Hematopoietic multipotent progenitor cell (in vitro differentiated cells): ENCODE measurements at places on chromosomes 7 and 10.

DNA sequence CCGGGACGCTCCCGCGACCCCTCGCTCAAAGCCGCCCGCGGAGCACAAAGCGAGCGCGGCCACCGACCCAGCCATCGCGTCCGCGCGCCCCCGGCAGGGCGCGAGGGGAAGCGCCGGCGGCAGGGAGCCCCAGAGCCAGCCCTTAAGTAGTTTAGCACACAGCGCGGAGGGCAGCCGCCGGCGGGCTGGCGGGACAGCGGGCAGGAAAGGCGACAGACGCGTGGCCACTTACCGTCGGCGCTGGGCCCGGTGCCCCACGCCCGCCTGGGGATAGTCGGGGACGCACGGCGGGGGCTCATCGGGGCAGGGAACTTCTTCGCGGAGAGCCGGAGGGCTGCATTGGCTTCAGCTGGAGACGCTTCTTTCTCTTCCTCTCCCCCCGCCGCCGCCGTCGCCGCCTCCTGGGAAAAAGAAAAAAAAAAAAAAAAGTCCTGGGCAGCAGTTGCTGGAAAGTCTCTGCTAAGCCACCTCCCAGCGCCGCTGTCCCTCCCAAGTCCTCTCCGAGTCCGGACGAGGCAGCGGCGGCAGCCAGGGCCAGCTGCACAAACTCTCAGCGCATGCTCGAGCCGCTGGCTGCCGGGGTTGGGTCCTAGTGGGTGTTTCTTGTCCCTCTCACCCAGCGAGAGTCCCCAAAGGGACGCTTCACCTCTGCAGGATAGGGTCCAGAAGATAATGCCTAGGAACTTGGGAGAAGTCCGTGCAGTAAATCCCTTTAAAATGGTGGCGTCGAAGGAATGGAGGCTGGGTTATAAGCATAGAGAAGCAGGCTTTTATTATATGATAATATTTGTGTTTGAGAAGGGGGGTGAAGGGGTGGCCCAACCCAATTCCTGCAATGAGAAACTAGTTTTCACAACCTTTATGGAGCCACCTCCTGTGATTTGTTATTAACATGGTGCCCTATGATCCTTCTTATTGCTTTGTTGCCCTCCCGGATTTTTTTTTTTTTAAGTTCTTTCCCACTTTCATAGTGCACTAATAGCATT is at the start of gene TSPAN12:
TSS of gene TSPAN12 (minus strand) at position 557 of the 986 bp plus-strand sequence. CDS start 1,381 bp downstream, outside the sequence.
- DNase-seq = peak; percentile 74

DNA sequence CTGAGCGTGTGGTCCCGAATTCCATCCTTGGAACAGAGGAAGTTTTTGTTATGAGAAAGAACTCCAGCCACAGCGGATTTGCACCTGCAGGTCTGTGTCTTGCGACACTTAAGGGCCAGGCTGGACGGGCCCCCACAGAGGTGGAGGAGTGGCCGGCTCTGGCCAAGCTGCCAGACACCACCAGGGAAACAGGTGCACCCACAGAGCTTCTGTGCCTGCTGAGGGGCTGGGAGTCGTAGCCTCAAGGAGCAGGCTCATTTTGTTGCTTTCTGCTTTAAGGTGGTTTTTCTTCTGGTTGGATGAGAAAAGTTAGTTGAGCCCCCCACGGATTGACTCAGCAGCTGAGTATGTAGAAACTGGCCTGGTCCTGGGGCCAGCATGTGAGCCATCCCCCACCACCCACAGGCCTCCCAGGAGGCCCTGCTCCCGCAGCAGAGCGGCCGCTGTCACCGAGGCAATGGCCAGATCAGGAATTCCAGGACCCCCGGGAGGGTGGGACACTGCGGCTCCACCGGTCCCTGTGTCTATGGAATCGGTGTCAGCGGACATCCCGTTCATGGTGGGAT is 41.9 kb downstream of the NKX6-2 start:
- no peak for DNase-seq

GRCh38 chr7:157782041-157782440 is 445.2 kb downstream of the DNAJB6 start:
- no peak for DNase-seq

DNA sequence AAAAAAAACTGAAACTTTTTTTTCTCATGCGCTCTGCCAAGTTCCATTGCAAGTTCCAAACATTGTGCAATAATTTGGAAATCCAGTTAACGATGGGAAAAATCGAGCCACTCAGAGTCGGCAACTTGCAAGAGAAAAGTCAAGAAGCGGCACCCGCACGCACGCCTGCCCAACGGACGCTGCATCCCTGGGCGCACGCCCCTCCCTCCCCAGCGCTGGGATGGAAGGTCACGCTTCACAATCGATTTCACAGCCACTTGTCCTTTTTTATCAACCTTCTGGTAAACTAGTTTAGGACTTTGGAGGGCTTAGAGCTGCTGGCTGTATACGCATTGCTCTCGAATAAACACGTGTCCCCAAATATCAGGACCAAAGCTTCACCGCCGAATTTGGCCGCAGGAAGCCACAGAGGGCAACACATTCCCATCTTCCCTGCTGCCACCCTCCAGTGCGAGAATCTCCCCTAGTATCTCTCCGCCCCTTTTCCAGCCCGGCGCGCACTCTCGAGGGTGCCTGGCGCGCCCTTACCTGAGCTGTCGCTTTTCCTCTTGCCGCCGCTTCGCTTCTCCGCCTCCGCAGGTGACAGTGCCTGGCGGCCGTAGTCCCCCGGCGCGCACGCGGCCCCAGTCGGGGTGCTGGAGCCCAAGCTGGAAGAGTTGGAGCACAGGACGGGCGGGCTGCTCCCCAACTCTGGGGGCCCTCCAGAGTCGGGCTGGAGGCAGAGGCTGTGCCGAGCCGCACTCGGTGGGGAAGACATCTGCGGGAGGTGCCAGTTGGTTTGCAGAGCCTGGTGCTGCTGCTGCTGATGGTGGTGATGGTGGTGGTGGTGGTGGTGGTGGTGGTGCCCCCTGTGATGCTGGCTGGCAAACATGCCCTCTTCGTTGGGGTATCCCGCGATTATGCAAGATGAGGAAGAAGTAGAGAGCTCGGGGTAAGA is 857 bp downstream of the MEOX2 start:
- peak; percentile 13 for DNase-seq

DNA sequence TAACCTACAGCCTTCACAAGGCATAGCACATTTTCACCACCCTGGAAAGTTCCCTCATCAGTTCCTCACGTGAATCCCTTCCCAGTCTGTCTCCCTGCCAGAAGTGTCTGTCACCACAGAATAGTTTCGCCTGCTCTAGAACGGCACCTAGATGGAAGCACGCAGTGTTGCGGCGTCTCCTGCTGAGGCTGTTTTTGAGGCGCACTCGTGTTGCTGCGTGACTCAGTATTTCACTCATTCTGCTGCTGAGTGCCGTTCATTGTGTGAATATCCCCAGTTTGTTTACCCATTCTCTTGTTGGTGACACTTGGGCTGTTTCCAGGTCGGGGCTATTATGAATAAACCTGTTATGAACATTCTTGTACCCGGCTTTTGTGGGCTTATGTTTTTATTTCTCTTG is 12.8 kb downstream of the NOS3 start:
- DNase-seq = no peak

GRCh38 chr10:110778211-110778610 is 93.5 kb upstream of the PDCD4 start:
- DNase-seq = no peak

DNA sequence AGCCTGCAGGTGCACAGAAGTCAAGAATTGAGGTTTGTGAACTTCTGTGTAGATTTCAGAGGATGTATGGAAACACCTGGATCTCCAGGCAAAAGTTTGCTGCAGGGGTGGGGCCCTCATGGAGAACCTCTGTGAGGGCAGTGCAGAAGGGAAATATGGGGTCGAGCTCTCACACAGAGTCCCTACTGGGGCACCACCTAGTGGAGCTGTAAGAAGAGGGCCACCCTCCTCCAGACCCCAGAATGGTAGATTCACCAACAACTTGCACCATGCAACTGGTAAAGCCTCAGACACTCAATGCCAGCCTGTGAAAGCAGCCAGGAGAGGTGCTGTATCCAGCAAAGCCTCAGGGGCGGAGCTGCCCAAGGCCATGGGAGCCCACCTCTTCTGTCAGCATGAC is 205.8 kb downstream of the CCSER2 start:
- no peak for DNase-seq

DNA sequence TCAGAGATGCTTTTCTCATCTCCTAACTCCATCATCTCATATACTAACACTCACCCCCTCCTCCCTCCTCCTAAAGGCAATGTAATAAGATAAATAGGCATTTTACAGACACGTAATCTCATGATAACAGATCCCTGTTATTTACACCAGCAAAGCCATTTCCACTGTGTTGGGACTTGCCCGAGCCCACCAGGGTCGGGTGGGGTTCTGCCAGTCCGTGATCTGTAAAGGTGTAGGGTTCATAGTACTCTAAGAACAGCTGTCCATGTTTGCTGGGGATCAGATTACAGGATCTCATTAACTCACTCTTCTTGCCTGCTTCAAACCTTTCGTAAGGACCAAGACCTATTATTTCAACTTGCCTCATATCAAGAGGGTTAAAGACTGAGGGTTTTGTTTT is 172.4 kb downstream of the FZD1 start:
- no peak for DNase-seq

DNA sequence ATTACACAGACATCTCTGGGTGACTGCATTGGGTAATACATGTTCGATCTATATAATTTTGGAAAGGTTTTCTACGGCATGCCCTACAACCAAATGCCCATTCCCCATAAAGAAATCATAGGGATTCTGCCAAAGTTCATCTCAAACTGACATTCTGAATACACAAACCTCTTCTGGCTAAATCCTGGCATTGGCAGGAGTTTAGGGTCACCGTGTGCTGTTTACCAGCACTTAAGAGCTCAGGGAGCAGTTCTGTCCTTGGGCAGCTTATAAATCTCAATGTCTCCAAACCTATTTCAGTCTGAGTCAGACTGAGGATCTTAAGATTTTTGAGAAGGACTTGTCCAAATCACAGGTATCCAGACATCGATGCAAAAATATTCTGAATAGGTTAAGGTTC is 809.6 kb upstream of the LRRN3 start:
- DNase-seq = no peak

GRCh38 chr10:29636178-29636577 is 1.4 kb upstream of the SVIL start:
- DNase-seq = peak; percentile 64

DNA sequence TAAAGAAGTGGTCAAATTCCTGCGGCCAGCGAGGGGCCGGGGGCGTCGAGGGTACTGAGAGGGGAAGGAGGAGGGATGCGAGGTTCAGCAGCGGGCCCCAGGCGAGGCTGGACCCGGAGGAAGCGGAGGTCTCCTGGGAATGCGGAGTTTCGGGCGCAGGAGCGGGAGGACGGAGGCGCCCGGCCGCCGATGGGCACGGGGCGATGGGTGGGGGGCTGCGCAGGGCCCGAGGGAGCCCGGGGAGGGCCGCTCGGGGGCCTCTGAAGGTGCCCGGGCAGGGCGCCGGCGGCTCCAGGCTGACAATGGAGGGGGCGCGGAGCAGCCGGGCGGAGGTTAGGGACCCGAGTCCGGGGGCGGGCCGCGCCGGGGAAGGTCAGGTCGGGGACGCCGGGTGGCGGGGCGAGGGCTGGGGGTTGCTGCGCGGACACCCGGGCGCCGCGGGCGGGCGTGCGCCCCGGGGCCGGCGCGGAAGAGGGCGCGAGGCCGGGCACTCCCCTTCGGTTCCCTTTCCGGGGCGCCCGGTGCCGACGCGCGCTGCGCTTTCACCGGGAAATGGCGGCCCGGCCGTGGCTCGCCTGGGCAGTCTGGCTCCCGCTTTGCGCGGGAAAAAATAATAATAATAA is 683 bp downstream of the MACROH2A2 start:
- peak; percentile 8 for DNase-seq

GRCh38 chr7:133775201-133775600 is 351.9 kb upstream of the LRGUK start:
- DNase-seq = no peak

- no peak for DNase-seq
Observed at GRCh38 chr7:884191-885003, 8.0 kb downstream of the GET4 start.

- no peak for DNase-seq
Observed at GRCh38 chr10:91941426-91941825, 17.9 kb downstream of the BTAF1 start.

- no peak for DNase-seq
Observed at GRCh38 chr10:44627591-44628354, 242.9 kb upstream of the CXCL12 start.

- DNase-seq = no peak
Observed at GRCh38 chr10:79055892-79056291, 12.9 kb upstream of the ZMIZ1 start.

GRCh38 chr7:135758531-135758932 is 9.9 kb upstream of the FAM180A start:
- no peak for DNase-seq

GRCh38 chr10:97892939-97893338 is 43.3 kb downstream of the GOLGA7B start:
- DNase-seq = no peak

DNA sequence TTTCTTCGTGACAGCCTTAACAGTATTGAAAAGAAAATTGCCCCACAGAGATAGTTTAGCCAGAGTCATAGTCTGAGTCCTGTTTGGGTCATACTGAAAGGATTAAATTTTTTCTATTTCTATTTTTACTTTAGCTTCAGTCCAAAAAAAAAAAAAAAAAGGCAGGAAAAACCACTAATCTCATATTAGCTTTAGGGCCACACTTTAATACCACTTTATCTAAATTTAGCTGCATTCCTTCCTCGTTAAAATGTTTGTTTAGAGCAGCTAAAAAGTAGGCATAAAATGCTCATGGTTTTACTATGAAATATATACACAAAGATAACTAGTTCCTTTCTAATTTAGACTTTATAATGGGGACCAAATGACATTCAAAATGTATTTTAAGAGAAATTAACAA is 216.5 kb upstream of the TMEM196 start:
- no peak for DNase-seq

DNA sequence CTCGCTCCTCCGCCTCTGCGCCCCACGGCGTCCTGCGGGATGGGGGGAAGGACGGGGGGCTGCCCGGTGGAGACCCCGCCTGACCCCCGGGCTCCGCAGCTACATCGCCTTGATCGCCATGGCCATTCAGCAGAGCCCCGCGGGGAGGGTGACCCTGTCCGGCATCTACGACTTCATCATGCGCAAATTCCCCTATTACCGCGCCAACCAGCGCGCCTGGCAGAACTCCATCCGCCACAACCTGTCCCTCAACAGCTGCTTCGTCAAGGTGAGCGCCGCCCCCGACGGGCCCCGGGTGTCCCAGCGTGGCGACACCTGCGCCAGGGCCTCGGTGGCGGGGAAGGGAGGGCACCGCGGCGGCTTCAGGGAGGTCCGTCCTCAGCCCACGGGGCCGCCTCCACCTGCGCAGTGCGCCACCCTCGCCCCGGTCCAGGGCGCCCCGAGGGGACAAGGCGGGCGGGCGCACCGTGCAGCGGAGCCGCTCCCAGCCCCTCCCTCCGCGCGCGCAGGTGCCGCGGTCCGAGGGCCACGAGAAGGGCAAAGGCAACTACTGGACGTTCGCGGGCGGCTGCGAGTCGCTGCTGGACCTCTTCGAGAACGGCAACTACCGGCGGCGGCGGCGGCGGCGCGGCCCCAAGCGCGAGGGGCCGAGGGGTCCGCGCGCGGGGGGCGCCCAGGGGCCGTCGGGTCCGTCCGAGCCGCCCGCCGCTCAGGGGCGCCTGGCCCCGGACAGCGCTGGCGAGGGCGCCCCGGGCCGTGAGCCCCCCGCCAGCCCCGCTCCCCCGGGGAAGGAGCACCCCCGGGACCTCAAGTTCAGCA is 793 bp downstream of the FOXL3 start:
- DNase-seq = no peak

GRCh38 chr10:128867819-128868218 is 599.2 kb upstream of the MGMT start:
- no peak for DNase-seq
